ENCODE measurements at places on chromosomes 11 and 22. TPM values are rescaled to one million over a fixed set of nuclear protein-coding genes. Genes with fewer than 3 reads are reported as not detected.
A peak's percentile ranks its signal among the peaks of the same experiment; 100 is the strongest.

KCNJ1 gene
- total RNA-seq = not detected

PLAAT2 gene
- 4.6 TPM for total RNA-seq

DNA sequence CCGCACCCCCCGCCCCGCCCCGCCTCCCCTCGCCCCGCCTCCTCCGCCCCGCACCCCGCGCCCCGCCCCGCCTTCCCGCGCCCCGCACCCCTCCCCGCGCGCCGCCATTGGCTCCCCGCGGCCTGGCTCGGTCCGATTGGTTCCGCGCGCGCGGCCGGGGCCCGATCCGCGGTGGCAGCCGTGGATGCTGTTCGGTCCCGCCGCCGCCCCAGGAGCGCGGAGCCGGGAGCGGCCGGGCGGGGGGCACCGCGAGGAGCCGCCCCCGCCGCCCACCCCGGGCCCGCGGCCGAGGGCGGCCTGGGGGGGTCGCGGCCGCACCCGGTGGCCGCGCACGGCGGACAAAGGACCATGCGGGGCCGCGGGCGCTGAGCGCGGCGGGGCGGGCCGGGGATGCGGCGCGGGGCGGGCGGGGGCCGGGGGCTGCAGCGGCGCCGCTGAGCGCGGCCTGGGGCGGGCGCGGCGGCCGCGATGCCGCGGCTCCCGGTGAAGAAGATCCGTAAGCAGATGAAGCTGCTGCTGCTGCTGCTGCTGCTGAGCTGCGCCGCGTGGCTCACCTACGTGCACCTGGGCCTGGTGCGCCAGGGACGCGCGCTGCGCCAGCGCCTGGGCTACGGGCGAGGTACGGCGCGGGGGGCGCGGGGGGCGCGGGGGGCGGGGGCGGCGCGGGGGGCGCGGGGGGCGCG lies at the start of gene B4GALNT4:
Gene B4GALNT4, plus strand, starts transcription at position 164 of the 683 bp plus-strand sequence. Its CDS starts 305 bp downstream, at position 469.
- peak; percentile 66 for DNase-seq

DNA sequence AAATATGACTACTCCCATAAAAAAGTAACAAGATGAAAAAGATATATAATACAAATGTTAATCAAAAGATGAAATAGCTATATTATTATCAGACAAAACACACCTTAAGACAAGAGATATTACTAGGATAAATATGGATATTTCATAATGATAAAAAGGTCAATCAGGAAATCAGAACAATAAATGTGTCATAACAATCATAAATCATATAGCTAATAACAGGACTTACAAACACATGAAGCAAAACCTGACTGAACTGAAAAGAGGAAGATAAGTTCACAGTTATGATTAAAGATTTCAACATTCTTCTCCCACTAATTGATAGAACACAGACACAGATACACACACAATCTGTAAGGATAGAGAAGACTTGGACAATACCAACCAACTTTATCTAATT lies 47.2 kb downstream of the EIF3M start:
- no peak for DNase-seq

- no peak for DNase-seq
Measured at GRCh38 chr11:125075900-125076317, 12.8 kb downstream of the SLC37A2 start.

- no peak for DNase-seq
Measured at GRCh38 chr11:61266602-61267001, 25.6 kb downstream of the PGA5 start.

DNA sequence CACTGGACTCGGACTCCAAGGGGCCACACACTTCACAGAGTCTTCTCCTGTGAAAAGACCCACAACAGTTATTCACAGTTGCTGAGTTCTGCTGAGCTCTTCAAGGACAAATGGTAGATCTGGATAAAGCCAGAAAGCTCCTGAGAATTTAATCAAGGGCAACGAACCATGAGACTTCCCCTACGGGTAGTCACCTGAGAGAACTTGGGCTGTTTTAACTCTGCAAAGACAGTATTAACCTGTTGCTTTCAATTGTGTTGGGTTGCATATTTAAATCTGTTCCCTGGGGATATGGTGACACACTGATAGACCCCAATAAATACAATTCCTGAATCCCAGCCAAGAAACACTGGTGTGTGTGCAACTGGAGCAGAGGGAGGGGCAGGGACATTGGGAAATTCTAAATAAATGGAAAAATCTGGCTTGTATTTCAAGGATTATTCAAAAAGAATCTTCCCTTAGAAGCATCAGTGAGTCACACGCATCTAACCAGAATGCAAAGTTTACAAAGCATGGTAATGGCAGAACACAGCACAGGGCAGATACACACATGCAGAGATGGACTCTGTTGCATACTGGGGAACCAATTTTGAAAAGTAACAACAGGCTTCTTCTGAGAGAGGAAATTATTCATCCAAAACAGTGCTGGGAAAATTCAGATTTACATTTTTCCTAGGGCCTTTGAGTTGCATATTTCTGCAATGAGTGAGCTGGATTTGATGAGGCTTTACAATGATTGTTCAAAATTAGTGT lies 4.0 kb downstream of the KCNJ1 start:
- no peak for DNase-seq

- DNase-seq = no peak
Measured at GRCh38 chr11:32178692-32179091, 87.8 kb downstream of the RCN1 start.
